Suprapubic skin (tissue), 4 donors: ENCODE measurements at places on chromosomes 2 and 18.
A peak's percentile ranks its signal among the peaks of the same experiment; 100 is the strongest.

- DNase-seq: no peak
These were observed 77.6 kb downstream of the KCMF1 start for GRCh38 chr2:85048534-85048933.

- no peak for DNase-seq
These were observed 366.0 kb downstream of the LRATD1 start for GRCh38 chr2:14998546-14998945.

GRCh38 chr2:164567335-164567989, 53.8 kb downstream of the GRB14 start:
- no peak for DNase-seq

DNA sequence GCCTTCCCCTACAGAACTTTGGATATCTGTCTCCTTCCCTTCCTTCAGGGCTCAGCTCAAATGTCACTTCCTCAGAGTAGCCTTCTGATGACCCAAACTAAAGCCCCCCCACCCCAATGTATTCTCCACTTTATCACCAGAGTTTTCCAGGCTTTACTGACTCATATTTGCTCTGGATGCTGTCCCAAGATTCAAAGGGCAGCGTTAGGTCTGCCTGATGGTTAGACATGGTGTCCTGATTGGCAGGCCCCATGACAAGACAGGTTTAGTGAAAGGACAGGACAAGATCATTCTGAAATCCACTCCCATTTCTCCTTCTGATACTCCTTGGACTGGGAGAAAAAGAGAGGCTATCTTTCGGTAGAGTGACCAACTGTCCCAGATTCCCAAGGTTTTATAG, 22.6 kb upstream of the RPIA start:
- no peak for DNase-seq

DNA sequence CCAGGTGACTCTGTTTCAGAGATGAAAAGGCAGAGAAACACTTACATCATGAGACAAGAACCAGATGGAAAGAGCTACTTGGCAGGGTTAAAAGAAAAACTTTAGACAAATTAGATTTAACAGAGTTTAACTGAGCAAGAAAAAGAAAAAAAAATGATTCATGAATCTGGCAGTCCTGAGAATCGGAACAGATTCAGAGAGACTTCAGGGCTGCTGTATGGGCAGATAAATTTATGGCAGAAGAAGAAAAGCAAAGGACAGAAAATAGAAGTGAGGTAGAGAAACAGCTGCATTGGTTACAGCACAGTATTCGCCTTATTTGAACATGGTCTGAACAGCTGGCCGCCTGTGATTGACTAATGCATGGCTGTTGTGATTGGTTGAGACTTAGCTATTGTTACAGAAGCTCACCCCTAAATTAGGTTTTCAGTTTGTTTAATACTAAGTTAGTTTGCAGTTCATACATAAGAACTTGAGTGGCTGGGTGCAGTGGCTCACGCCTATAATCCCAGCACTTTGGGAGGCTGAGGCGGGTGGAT, 43.0 kb upstream of the RHOB start:
- no peak for DNase-seq

- DNase-seq: no peak
These were observed 7.7 kb upstream of the POU3F3 start for GRCh38 chr2:104845946-104846785.

- DNase-seq: no peak
These were observed 16.2 kb upstream of the ARL4C start for GRCh38 chr2:234512884-234513669.

DNA sequence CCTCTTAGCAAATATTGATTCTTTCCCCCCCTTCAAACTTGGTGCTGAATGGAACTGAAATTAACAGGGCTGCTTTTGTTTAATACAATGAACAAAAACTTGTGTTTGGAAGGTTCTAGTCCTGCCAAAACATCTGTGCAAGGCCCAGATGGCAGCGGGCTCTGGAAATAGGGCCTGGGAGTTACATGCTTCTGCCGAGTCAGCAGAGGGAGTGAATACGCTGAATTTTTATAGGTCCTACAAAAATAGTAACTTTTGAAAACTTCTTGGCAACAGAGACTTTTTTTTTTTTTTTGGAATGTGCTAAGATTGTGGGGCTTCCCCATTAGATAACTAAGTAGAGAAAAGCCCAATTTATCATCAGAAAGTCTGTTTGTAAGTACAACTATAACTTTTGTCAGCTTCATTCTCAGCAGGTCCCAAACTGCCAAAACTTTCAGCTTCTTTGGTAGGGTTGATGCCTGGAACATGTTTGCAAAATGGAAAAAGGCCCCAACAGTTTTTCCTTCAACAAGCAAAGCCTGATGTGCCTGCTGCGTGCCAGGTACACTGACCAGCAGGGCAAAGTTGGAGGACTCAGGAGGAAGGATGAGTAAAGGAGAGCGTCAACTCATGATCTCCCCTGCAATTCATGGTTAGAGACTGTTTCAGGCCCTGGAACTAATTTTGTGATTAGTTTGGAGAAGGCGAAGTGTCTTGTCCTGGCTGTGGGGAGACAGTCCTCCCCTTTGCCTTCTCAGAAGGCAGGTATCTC, 45.1 kb upstream of the HDAC4 start:
- DNase-seq: no peak

- DNase-seq: no peak
These were observed 22.1 kb downstream of the COL5A2 start for GRCh38 chr2:189157456-189157855.

DNA sequence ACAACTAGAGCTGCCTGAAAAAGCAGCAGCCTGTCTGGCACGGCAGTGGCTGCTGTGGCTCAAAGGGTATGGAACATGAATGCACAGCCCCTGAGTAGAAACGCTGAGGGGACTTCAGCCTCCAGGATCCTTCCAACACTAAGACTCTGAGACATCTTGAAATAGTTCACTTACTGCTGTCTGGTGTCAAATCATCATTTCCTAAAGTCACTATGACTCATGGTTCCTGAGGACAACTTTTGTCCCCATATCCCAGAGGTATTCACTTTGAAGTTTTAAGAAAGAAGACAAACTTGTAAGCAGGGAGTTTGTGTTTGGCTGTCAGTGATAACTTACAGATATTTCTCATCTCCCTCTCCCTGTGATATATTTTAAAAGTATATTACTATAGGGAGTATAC, 33.3 kb upstream of the NEB start:
- DNase-seq: no peak

DNA sequence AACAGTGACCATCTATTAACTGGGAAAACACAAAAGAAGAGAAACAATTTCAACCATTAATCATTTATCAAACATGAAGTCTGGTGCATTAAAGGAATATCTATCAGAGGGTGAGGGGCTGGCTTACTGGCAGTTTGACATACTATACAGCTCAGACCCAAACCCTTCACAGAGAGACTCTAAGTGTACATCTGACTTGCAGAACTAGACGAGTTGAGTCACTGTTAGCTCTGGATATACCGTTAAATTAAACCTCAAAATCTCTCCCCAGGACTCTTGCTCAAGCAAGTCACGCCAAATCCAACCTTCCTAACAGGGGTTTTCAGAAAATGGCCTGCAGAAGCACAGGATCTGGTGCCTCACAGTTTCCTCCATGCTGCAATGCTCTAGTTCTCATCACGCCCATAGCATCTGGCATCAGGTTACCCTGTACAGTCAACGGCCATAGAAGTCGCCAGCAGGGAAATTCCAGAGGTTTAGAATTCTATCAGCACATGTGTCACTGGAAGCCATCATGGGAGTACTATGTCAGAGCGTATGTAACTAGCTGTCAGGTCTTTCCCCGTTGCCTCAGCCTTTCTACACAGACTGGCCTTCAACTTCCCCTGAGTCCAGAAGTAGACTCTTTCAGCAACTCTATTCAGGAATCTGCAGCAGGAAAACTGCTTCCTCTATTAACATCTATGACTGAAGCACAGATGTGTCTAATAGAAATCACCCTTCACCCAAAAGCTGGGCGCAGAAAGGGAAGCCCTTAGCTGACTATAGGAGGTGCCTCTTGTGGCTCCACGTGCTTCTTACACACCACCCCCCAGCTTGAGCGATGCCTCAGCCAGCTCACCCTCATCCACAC, 9.3 kb downstream of the TGOLN2 start:
- DNase-seq: peak; percentile 43

GRCh38 chr2:54348646-54349045, 92.6 kb upstream of the TSPYL6 start:
- no peak for DNase-seq

GRCh38 chr2:52253416-52253980, 1221.6 kb upstream of the NRXN1 start:
- DNase-seq: no peak

DNA sequence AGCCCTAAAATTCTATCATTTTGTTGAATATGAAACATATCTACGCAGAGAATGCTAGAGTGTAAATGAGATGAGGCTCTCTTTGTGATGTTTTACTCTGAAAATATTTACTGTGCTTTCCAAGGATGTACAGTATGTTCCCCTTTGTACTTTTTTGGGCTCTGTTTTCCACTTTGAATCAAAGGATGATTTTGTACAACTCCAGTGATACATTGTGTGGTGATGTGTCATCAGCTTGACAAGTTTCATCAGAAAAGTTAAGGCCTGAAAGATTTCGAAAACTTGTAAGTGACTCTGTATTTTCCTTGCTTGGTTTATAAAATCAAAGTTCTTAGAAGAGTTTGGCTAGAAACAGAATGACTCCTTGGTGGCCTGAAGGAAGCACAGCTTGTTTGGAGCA, 206.3 kb downstream of the LTBP1 start:
- DNase-seq: no peak

- no peak for DNase-seq
These were observed at the start of gene DYSF for GRCh38 chr2:71453404-71454220. Gene DYSF, plus strand, starts transcription at chr2:71453561.

DNA sequence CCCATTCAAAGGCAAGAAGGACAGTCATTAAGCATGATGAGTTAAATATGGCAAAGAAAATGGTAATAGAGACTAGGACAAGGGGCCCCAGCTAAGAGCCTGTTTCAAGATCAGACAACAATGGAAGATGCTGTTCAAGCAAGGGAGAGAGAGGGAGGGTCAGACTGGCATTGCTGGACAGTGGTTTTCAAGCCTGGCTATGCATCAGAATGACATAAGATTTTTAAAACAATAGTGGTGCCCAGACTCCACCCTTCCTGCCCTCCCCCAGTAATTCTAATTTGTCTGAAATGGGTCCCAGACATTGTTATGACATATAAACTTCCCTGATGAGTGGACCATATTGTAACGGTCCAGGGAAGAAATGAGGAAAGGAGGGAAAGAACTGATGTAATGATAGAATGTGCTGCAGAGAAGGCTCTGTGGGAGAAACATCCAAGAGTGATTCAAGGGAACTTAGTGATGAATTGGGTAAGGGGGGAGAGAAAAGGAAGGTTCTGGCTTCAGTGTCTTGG, 112.9 kb upstream of the TRIB2 start:
- DNase-seq: no peak

- DNase-seq: no peak
These were observed 314.3 kb downstream of the FSIP2 start for GRCh38 chr2:186052930-186053329.

DNA sequence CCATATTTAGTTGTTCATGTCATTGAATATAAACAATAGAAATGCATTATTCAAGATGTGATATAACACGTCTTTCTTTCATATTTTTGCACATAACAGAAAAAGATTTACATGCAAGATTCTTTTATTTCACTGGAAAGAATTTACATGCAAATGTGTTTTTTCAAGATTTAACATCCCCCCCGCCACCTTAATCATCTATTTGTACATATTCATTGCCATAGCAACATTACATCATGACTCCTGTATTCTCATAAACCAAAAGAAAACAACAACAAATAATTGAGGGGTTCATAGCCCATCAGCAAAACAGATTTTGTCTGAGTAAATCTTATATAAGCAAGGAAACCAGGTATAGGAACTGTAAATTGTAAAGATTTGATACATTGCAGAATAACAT, 3.2 kb upstream of the ACVR1C start:
- no peak for DNase-seq

GRCh38 chr2:69340101-69340775, 46.8 kb downstream of the GFPT1 start:
- no peak for DNase-seq

GRCh38 chr2:219739066-219739465, 111.6 kb downstream of the SLC4A3 start:
- DNase-seq: no peak

DNA sequence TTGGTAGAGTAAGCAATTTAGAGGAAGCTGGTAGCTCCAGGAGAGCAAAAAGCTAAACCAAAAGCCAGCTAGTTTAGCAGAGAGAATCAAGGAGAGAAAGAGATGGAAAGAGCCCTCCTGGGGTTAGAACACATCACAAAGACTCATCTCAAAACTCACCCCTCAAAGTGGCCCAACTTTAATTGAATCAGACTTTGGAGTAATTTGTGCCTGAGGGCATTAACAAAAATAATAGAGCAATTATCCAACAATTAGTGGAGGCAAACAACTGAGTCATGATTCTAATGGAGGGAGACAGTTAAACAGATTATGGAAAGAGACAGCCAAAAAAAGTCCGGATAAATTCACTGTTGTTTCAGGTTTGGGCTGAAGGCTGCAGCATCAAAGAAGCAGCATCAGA, 417.4 kb downstream of the KCNJ3 start:
- no peak for DNase-seq

DNA sequence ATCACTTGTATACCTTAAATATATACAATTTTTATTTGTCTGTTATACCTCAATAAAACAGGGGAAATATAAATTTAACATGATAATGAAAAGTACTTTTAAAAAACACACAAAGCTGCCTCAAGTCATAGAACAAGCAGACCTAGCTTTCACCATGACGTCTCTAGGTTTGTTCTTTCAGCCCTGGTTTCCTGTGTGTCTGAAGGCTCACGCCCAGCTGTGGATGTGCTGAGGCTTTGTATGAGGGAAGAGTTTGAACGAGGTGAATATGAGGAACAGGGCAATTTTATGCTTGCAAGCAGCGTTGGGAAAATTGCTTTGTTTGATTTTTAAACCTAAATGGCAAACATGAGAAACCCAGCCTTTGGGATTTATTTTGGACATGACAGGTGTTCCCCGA, 15.3 kb downstream of the SH3RF3 start:
- DNase-seq: no peak

GRCh38 chr18:32378705-32379104, 92.0 kb downstream of the GAREM1 start:
- DNase-seq: no peak

GRCh38 chr2:139165601-139166000, 385.4 kb upstream of the NXPH2 start:
- no peak for DNase-seq

DNA sequence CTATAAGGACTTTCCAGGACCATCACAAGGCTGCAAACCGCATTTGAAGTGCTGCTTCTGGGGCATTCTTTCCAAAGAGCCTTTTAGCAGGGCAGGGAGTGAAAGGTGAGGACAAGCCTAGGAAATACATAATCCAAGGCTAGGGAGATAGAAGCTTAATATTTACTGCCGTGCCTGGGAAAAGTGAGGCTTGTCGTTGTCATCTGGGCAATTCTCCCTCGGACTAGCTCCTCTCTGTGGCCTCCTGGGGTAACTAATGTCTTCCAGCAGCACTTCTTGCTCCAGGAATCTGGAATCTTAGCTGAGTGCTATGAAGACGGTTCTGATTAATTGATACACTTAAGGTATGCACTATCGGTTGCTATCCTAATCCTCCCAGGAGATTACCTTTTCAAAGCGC, 69.3 kb upstream of the ATL2 start:
- DNase-seq: no peak
